ENCODE measurements at places on chromosomes 1 and 21.
A peak's percentile ranks its signal among the peaks of the same experiment; 100 is the strongest.

DNA sequence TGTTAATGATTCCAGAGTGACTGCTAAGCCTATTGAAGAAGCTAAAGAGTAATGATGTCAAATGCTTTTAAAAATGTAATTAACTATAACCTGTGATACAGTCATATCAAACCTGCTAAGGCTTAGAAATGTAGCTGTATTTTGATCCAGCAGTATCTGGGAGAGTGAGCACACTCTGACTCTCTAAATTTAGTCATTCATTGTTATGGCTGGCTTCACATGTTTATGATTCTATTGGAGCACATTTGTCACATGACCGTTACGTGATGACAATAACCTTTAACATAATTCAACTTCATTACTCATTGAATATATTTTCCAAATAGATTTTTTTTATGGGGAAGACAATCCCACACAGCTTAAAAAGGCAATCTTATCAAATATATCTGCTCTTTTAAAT, 587.1 kb downstream of the LMO4 start:
- no peak for DNase-seq

DNA sequence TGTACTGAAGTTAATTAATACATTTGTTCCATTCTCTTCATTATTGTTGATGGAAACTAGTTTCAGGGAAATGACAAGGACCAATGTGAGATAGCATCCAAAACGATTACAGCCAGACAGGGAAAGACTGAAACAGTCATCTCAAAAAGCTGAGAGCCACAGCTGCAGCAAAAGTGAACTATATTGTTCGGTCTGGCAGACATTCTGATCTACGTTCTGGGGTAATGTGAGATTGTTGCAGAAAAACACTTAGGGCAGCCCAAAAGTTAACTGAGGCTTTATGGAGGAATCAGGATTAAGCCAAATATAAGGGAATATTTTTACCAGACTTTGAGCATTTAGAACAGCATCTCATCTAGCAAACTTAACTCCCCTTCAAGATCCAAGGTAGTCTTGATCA, 112.9 kb downstream of the LRRC40 start:
- no peak for DNase-seq

- DNase-seq: no peak
Observed at GRCh38 chr1:93707956-93708355, 26.3 kb upstream of the BCAR3 start.

- DNase-seq: peak; percentile 67
Observed at GRCh38 chr1:63051886-63052285, 268.0 kb downstream of the ATG4C start.

DNA sequence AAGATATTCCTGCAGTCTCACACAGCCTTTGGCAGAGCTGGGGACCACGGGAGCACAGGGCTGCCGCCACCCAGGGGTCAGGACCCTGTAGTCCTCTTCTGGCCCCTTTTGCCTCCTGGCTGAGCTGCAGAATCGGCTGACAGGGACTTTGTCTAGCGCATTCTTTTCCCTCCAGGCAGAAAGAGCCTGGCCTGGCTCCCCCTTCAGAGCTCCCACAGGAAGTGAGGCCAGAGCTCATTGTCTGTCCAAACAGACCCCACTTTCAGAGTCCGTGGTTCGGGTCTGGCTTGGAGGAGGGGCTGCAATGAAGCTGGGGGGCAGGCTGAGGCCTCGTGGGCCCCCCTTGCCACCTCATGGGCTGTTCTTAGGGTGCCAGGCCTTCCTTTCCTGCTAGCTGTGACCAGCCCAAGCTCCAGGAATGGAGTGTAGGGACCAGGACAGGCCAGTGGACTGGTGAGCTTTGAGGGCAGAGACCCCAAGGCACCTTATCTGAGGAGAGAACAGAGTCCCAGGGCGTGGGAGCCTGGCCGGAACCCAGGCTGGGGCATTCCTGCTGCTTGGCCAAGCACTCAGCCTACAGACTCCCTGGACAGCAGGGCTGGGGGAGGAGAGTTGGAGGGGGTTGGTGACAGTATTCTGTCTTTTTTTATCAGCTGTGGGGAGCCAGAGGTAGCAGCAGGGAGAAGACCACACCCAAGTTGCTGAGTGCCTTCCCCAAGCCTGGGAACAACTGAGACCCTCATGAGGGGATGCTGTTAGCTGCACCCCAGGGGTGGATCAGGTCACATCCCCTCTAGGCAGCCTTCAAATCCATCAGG, 4.7 kb downstream of the CELSR2 start:
- peak; percentile 43 for DNase-seq

GRCh38 chr1:156295391-156295947, at the start of gene GLMP:
Gene GLMP (minus strand): TSS chr1:156295679. CDS start chr1:156295645, 34 bp downstream.
- no peak for DNase-seq

DNA sequence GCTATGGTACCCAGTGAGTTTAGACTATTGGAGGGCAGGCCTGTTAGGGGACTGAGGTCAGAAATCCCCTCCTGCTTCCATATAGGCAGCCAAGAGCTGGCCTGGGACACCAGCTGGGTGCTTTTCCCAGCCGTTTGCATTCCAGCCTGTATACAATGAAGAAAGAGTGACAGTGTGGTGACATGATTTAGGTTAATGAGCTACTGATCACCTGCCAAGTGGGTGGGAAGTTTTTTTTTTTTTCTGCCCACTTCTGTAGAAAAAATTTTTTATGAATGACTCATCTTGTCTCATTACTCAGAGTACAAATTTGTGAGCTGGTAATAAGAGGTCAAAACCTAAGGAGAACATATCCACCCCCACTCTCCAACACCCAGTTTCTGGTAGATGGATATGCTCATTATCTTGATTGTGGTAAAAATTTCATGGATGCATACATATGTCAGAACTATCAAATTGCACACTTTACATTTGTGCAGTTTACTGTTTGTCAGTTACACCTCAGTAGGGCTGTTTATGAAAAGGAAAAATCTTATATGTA, 16.4 kb upstream of the CGN start:
- DNase-seq: peak; percentile 65

DNA sequence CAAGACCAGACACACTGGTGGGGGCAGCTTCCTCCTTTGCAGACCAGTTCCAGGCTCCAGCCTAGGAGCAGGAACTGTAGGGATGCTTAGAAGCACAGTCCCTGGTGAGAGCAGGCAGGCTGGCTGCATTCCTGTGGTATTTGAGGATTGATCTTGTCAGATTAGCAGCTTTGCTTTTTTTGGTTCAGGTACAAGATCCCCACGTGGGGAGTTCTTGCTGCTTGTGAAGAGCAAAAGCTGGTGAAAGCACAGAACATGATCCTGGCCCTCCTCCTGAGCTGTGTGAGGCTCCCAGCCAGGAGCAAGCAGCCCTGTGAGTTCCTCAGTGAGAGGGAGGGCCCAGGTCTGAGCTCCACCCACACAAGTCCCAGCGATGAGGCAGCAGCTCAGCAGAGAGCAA, 75.3 kb upstream of the ARTN start:
- peak; percentile 84 for DNase-seq

GRCh38 chr1:200971955-200972711, 51.4 kb downstream of the KIF21B start:
- DNase-seq: no peak

- DNase-seq: no peak
Observed at GRCh38 chr1:227299241-227299627, 19.1 kb downstream of the CDC42BPA start.

DNA sequence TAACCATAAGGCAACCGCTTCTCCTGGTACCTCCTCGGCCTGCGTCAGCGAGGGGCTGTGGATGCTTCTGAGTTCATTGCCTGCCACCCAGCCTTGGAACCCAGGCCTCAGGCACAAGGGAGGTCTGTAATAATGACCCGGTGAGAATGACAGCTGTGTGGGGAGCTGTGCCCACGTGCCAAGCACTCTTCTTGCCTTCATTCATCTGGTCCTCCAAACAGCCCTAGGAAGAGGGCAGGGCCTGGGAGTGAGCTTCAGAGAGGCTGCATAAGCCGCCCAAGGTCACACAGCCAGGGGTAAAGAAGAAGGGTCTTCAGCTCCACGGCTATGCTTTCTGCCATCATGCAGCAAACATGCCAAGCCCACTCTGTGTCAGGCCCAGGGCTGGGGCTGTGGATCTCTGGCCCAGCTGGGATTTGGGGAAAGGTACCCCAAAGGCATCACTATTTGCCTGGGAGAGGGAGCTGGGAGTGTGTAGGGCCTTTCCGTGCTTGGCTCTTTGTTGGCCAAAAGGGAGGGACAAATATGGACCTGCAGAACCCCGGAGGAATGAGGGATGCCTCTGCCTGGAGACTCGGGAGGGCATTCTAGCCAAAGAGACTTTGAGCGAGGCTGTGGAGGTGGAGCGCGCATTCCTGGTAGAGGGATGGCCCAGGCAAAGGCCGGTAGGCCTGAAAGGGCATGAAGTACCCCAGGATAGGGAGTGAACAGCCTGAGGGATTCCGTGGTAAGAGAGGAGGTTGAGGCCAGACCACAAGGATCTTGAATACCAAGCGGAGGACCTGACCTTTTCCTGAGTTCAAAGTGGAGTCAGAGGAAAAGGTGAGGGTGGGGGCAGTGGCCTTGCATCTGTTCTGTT, 10.1 kb upstream of the EDN2 start:
- no peak for DNase-seq

- DNase-seq: no peak
Observed at GRCh38 chr1:25460020-25460419, 29.3 kb downstream of the MACO1 start.

DNA sequence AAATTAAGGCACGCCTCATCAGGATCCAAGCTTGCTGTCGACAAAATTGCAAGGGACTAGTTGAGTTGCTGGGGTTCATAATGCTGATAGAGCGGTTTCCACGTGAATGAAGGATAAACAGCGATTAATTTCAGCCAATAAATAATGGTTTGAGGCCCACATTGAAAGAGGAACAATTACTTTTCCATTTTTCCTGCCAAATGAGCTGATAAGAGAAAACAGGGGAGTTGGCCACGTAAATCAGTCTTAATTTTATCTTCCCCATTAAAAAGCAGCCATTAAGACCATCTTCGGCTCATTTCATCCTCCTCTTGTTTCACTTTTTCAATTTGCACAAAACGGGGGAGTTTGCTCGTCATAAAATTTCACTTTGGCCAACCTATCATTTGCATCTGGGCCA, 235.5 kb upstream of the RRP15 start:
- DNase-seq: no peak

DNA sequence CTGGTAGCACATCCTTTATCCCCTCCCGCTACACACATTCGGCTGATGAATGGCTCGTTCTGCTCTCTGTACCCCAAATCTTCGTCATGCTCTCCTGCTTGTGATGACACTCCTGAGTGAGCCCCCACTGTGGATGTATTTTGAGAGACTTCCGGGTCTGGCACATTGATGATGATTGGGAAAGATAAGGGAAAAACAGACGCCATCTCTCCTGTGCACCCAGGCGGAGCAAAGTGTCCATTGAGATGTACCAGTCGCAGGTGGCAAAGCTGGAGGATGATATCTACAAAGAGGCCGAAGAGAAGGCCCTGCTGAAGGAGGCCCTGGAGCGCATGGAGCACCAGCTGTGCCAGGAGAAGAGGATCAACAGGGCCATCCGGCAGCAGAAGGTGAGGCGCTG, 27.9 kb upstream of the EFHD2 start:
- DNase-seq: no peak

- DNase-seq: no peak
Observed at GRCh38 chr1:51753969-51754368, 124.6 kb downstream of the NRDC start.

- DNase-seq: no peak
Observed at GRCh38 chr1:171138980-171139379, 46.1 kb upstream of the FMO2 start.

DNA sequence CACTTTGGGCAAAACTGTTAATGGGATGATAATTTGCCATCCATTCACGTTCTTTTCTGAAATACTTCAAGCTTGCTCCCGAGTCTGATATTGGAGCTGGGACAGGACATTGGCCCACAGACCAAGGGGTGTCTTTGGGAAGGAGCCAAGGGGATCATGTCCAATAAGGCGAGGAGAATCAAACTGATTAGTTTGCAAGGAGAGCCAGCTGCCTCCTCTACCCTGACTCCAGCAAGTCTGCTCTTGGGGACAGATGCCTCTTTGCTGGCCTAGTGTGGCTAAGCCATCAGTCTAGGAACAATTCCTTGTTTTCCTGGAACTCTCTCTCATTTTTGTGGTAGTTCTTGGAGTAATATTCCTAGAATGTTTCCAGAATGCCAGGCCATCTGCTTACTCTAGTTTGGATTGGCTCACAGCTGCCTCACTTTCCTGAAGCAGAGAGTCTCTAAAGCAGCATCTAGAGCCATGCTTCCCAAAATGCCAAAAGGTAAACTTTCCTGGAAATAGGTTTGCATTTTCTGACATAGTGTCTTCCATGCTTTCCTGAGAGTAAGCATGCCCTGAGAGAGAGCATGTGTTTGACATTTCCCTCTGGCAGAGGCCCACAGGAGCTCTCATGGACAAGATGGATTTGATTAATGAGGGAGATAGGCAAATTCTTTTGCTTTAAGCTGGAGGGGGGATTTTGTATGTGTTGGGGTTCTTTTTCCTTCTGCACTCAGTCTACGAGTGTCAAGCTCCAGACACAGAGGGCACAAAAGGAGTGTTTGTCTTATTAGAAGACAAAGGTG, 145.6 kb downstream of the GDAP2 start:
- no peak for DNase-seq

GRCh38 chr21:25772686-25773085, 37.9 kb downstream of the GABPA start:
- DNase-seq: no peak

DNA sequence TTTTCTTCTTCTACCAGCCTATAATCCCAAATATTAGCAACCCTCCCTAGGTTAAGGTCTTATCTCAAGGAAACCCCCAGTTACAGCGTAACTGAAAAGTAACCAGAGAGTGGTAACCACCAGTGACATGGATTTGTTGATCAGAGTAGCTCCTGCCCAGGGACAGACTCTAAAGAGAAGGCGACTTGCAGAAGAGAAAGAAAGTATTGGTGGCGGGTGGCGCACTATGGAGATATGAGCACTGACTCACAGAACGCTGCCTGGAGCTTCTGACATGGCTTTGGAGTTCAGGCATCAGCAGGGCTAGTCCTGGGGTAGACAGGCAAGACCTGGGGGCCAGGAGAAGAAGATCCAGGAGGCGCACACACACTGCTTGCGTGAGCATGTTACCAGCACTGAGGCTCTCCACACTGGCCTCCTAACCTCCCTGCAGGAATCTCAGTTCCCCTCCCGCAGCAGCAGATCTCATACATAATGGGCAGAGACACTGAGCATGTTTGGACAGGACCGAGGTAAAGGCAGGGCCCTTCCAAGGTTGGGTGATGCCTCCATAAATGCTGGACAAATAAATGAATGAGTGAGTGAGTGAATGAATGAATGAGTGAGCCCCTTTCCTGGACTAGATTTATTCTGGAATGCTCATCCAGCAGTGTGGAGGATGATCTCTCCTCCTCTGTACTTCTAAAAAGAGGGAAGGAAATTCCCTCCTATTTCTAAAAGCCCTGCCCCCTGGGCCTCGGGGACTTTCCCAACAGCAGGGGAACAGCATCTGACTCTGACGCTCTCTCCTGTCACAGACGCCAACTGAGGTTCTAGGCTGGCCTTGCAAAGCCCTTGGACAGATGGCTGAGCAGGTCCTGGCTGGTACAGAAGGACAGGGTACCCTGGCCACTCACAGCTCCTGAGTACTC, 175.5 kb downstream of the CLIC6 start:
- no peak for DNase-seq

GRCh38 chr1:101382135-101382534, 145.3 kb downstream of the S1PR1 start:
- DNase-seq: no peak

Measured in kidney epithelial cell (primary cell).